Foreskin melanocyte (primary cell): ENCODE measurements at places on chromosomes 11 and 22.

DNA sequence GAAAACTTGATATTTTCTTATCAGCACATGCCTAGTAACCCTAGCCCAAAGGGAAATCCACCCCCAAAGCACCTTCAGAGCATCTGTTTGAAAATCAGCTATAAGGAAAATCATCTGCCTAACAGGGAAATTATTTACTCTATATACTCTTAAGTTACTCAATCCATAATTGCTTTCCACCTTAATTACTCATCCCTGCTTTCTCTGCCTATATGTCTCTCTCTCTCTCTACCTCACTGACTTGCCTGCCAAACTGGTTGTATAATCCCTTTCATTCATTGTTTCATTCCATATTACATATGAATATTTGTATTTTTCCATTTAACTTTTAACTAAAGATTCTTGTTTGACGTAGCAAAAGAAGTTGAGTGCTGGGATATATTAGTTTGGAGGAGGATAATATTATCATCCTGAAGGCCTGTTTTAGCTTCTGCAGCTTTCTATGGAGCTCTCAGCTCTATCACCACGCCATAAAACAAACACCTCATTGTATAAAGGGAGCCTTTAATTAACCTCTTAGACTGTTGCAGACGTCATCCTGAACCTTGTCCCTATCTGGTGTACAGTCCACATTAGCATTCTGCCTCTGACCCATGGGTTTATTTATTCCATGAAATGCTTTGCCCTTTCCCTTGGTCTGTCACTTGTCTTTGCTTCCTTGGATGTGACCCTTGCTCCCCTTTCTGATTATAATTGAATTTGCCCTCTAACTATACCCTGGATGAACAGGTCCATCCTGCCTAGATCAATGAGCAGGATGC, 98.9 kb downstream of the INSC start:
- DNase-seq, result peak; percentile 24

GRCh38 chr11:102476812-102477211, 24.2 kb upstream of the TMEM123 start:
- peak; percentile 64 for DNase-seq

DNA sequence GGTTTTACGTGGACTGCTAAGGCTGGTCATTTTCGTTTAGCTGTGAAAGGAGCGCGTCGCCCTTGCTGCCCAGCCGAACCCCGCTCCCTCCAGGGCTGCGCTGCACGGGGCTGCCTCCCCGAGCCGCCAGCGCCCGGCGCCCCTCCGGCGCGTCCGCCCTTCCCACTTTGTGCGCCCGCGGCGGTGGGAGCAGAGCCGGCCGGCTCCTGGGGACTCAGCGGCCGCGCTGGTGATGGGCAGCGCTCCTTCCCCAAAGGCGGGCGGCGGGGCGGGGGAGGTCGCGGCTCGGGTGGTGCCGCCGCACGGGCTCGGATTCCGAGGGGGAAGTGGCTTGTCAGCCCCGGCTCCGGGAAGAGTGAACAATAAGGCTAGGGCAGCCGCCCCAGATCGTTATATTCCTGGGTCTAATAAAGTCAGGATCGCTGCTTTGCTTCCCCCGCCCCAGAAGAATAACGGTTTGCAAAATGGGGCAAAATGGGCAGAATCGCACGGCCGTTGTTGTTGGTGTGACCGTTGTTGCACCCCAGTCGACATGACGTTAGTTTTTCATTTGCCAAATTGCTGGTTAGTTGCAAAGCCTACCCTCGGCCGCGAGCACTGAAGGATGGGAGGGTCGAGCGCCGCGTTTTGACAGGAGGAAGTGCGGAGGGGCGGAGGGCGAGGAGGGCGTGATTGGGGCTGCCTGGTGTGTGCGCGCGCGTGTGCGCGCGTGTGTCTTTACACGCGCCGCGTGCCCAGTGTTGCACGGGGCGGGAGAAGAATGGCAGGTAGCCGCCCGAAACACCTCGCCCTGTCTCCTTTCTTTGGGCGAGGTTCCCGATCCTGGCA, 745 bp downstream of the NCAM1 start:
- DNase-seq, result peak; percentile 21

- DNase-seq, result no peak
These were observed 147.9 kb upstream of the DDI1 start for GRCh38 chr11:103888541-103888951.

GRCh38 chr11:130168105-130168504, 8.5 kb downstream of the ST14 start:
- DNase-seq, result no peak

DNA sequence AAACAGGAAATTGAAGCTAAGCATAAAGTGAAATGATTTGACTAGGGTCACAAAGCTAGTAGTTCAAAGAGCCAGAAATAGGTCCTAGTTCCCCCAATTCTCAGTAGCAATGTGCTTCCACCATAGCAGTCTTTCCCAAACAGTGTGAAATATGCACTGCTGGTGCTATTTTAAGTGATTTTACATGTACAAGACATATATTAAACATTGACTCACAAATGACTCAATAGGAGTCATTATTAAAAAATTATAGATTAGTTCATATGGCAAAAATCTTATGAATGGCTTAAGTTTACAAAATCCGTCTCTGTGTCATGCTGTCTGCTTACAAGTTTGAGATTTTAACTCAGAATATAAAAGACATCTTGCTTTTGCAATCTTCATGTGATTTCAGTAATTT, 21.4 kb downstream of the KIF18A start:
- DNase-seq, result no peak

GRCh38 chr11:45922425-45923082, at the start of gene LARGE2:
Gene LARGE2 (plus strand): TSS chr11:45922656. CDS start chr11:45922883, 227 bp downstream.
- no peak for DNase-seq

DNA sequence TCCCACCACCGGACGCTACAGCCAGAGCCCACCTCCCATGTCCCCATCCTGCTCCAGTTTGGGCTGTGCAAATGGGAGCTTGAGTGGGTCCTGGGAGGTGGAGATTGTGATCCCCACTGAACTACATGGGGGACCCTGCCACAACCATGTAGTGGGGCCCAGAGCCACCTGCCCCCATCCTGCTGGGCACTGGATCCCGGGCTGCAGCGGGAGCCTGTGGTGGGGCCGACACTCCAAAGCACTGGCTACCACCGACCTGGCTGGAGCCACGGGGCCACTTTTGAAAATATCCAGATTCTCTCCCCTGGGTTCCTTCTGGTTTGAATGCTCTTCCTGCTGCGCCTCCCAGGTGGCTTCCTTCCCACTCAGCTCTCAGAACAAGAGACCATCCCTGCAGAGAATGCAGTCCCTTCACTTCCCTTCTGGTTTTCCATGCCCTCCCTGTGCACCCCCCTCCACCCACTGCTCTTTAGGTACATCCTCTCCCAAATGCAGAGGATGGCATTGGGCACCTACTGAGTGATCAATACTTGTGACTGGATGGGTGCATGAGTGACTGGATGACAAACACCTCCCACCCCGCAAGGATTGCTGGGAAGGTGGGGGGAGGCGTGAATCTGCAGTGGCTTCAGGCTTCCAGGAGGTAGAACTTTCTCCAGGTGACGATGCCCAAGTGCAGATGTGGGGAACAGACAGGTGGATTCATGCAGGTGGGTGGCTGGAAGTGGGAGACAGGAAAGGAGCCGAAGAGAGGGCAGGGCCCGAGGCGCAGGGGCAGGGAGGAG, 846 bp upstream of the UNC93B1 start:
- no peak for DNase-seq

DNA sequence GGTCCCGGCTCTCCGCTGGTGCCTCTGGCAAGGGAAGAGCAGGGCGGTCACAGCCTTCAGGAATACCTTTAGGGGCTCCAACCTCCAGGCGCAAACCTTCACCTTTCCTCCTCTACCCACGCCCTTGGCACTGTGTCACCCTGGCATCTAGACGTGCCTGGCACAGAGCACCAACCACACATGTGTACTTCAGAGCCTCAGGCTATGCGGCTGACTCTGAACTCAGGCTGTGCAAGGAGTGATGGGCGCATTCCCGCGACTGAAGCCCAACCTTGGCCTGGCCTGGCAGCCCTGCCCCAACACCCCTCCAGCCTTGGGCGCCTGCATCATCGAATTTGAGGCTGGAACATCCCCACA, 11.4 kb downstream of the SCARF2 start:
- no peak for DNase-seq

GRCh38 chr22:35312198-35313059, 12.7 kb downstream of the TOM1 start:
- DNase-seq, result peak; percentile 86
